ENCODE measurements at places on chromosomes 4 and X. TPM values are rescaled to one million over a fixed set of nuclear protein-coding genes. Genes with fewer than 3 reads are reported as not detected.

ZC4H2 gene
- total RNA-seq = 2.0 TPM

MYOZ2 gene
- not detected for total RNA-seq

GPR50 gene
- total RNA-seq = 0.17 TPM

GASK1B gene
- total RNA-seq = 0.39 TPM

ALB gene
- total RNA-seq = not detected

GPC3 gene
- total RNA-seq = not detected

ZNF185 gene
- total RNA-seq = 7.2 TPM
